Neural progenitor cell (in vitro differentiated cells): ENCODE measurements at places on chromosomes 3 and 15.

DNA sequence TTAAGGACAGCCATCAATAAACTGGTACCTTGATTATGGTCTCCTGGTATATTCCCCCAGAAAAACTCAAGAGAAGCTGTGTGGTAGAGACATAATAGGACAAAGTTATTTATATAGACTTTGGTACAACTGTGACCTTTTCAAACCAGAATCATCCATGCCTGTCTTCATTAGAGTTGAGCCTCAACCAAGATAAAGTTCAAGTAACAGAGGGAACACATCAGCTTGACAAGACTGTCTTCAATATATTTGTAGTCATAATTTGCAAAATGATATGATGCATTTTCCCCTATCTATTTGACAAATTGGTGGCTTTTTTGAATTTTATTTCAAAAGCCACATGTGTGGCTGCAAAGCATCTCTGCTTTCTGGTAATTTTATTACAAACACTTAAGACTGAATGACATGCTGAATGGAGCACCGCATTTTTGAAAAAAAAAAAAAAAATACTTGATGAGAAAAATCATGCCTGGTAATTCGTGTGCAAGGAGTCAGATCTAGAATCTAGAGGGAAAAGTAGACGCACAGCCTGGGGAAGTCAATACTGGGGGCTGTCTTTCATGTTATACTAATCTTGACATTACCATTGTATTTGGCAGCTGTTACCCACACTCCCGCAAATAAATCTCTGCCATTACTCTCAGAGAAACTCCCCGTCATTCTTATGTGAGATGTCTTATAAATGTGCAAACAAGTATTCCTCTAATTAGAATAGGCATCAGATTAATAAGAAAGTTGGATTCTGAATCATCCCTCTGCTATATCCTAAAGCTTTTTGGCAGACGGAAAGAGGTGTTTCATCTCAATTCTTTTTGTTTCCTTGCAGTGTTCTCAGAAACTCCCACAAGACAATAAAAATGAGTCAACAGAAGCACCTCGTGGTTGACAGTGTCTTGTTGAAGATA lies 554.8 kb upstream of the CBLB start:
- DNase-seq, result no peak

DNA sequence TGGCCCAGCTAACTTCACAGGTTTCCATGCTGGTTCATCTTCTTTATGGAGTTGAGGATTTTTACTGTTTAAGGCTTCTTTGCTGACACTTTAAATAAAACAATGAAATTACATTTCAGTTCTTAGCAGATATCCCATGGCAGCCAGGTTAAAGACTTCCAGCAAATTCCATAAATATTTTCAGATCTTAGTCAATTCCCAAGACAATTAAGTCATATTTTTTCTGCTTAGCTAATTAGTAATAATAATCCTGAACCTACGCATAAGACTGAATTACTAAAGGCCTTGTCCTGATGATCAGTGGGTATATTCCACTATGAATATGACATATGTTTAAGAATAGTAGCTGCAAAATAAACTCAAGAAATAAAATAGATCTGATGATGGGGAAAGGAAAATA lies 83.3 kb downstream of the NR2E3 start:
- DNase-seq, result no peak

GRCh38 chr3:40230382-40230781 lies 79.1 kb upstream of the EIF1B start:
- no peak for DNase-seq

DNA sequence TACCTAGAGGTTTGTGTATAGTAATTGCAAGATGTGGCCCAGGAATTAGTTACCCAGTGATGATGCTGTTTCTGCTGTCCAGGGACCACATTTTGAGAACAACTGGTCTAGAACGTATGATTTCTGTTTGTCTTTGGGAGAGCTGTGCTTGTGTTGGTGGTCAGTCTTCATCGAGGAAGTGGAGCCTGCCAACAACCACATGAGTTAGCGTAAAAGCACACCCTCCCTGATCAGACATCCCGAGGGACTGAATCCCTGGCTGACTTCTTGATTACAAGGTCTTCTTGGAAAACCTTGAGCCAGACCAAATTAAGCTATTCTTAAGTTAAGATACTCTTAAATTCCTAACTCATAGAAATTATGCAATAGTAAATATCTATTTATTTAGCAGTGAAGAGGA lies 81.7 kb upstream of the ZPLD1 start:
- no peak for DNase-seq

- DNase-seq, result no peak
Measured at GRCh38 chr15:61828008-61828407, 232.2 kb downstream of the VPS13C start.

DNA sequence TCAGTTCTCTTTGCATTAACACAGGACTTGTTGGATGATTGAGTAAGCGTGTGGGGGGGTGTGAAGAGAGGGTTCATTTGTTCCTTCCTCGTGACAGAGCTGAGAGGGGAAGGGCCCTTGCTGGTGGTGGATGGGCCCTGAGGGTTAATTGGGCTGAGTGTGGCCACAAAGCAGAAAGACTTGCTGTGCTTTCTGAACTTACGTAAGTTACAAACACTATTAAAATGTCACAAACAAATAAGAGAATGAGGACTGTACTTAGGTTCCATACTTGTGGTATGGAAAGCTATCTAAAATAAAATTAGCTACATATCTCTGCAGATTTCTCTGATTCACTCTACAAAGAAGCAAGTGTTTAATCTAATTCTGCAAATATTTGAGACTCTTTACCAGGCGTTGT lies 231.3 kb downstream of the LPP start:
- no peak for DNase-seq

DNA sequence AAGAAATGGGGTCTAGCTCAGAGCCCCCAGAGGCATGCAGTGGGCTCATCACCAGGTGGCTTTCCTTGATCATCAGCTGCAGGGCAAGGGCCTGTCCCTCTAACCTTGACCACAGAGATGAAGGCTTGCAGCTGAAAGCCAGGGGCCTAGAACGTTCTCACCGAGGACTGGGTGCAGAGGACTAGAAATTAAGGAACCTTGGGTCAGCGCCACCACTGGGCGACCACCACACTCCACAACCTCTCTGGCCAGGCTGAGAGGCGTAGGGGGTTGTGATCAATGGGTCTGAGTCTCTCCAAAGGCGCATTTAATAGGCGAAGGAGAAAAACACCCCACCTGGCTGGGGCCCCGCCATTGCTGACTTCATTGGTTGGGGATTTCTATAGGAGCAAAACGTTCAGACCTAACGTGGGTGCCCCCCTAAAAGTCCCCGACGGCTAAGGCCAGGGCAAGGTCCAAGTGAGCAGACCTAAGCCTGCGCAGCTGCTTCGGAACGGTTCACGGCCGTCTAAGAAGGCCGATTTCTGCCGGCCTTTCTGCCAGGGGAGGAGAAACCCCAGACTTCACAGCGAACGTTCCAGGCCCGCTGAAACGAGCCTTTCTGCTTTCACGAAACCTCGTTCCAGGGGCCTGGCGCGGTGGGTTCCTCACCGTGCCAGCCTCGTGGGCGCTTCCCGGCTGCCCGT lies 915 bp downstream of the BCL2L10 start:
- DNase-seq, result no peak

GRCh38 chr15:64162478-64162868 lies 349 bp downstream of the PPIB start:
- no peak for DNase-seq

GRCh38 chr15:71336671-71337070 lies 221.4 kb downstream of the THSD4 start:
- DNase-seq, result no peak

DNA sequence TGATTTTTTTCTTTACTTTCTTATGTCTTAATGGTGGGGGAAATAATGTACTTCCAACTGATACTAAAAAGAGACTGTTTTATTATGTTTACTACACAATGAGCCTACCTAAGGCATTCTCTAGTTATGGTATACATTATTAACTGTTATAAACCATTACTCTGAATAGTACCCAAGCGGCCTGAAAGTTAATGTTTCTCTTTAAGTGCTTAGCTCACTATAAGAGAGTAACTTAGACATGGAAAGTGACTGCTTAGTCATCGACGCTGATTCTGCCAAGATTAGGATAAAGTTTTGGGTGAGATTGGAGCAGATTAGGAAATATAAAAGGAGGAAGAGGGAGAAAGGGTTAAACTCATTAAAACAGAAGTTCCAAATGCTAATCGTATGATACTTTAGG lies 365.0 kb downstream of the NLGN1 start:
- DNase-seq, result no peak

- no peak for DNase-seq
Measured at GRCh38 chr3:48402907-48403306, 27.0 kb downstream of the PLXNB1 start.

- peak; percentile 44 for DNase-seq
Measured at GRCh38 chr3:125052624-125053303, 3.0 kb downstream of the HEG1 start.

DNA sequence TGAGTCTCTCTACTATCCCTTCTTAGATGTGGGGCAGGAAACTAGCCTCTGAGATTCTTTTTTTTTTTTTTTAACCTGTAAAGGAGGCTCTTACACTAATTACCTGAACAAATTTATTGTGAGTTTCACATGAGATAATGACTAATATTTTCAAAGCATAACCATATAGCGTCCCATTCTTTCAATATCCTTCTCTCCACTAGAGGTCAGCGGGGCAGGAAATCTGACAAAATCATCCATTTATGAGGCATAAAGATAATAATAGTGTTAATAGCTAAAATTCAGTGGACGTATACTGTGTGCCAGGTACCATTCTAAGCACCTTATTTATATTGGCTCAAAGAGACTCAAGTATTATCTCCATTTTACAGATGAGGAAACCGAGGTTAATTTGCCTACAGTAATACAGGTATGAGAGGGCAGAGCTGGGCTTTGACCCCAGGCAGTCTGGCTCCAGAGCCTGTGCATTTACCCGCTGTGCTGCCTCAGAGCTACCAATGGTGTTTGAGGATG lies 16.3 kb upstream of the SMAD6 start:
- no peak for DNase-seq

- no peak for DNase-seq
Measured at GRCh38 chr15:27873828-27874227, 225.3 kb downstream of the OCA2 start.

- no peak for DNase-seq
Measured at GRCh38 chr3:98518816-98519215, 3.9 kb downstream of the CLDND1 start.

DNA sequence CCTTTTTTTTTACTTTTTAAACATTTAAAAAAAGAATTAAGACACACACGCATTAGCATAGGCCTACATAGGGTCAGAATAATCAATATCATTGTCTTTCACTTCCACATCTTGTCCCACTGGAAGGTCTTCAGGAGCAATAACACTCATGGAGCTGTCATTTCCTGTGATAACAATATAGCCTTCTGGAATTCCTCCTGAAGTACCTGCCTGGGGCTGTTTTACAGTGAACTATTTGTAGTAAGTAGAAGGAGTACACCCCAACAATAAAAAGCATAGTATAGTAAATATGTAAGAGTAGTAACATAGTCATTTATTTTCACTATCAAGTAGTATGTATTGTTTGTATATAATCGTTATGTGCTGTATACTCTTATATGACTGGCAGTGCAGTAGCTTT lies 19.5 kb upstream of the CLDN18 start:
- DNase-seq, result no peak

DNA sequence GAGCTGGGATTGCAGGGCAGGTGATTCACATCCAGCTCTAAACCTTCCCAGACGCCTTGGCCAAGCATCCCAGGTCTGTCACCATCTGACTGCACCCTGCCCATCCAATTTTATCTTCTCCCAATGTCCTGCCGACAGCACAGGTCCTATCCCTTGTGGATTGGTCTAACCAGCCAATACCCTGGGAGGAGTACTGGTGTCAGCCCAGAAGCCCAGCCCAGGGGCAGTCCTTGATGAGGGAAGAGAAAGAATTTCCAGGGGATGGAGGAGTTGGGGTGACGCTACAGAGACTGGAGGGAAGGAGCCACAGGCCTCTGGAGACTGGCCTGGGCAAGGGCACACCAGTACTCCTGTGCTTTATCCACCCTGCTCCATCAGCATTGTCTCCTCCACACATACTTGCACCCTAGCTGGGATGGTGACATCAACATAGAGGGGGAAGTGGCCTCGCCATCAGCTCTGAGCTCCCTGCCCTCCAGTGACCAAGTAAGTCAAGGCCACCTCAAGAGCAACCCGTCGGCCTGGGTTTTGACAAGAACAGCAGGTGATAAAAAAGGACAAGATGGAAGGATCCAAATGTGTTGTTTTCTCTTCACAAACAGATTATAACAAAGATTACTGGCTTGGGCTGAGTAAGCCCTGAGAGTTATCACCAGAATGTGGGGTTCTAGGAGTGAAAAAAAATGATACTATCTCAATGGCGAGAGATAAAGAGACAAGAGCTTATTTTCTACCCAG lies 114.6 kb downstream of the AQP9 start:
- no peak for DNase-seq

- DNase-seq, result peak; percentile 78
Measured at GRCh38 chr15:41495736-41496599, 2.3 kb downstream of the ITPKA start.

GRCh38 chr3:128449111-128449638 lies 17.5 kb downstream of the DNAJB8 start:
- no peak for DNase-seq

- no peak for DNase-seq
Measured at GRCh38 chr3:75631541-75631940, 32.6 kb upstream of the FRG2C start.

DNA sequence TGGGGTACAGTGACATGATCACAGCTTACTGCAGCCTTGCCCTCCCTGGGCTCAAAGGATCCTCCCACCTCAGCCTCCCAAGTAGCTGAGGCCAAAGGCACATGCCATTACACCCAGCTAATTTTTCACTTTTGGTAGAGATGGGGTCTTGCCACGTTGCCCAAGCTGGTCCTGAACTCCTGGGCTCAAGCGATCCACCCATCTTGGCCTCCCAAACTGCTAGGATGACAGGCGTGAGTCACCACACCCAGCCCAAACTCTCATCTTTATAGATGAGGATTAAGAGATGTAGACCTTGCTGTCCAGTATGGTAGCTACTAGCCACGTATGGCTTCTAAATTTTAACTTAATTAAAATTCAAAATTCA lies 4.4 kb upstream of the ABHD5 start:
- no peak for DNase-seq

DNA sequence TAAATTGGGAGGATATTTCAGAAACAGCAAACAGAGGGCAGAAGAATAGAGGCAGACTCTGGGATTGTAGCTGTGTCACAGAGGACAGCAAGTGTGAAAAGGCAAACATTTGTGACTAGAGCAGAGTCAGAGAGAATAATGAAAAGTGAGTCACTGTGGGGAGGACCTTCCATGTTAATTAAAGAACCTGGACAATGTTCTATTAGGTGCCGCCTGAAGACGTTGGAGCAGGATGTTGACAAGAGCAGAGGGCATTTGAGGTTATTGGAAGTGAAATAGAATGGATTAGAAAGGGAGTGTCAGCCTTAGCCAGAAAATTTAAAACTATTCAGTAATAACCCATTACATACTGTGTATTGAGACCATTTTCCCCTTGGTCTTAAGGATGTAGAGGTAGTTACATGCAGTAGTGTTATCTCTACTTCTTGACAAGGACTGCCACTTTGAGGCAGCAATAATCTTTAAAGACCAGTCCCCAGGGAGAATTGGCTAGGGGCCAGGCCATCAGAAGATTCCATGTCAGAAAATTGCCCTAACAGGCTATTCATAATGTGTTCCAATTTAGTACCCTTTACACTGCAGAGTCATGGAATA lies 5.8 kb downstream of the ACKR2 start:
- no peak for DNase-seq

- no peak for DNase-seq
Measured at GRCh38 chr3:143830786-143831185, 17.5 kb downstream of the SLC9A9 start.
